Calu3 (cell line): ENCODE measurements at places on chromosomes 1 and 21. TPM values are rescaled to one million over a fixed set of nuclear protein-coding genes. Genes with fewer than 3 reads are reported as not detected.

DNA sequence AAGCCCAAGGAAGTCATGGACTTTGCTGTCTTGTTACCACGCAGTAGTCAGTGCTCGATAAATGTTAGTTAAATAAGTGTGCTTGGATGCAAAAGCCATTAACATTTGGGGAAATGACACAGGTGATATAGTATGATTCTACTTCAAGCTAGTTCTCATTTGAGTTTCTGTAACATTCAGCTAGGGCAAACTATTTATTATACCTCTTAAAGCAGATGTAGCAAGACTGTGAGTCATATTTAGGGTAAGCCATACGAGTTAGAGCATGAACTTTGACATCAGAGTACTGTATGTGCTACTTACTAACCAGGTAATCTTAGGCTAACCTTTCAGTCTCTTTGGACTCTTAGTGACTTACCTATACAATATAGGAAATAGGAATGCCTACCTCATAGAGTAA lies 21.0 kb downstream of the CLCA4 start:
- no peak overlapping the region for H3K27ac ChIP-seq
- no peaks in the 10 kb centered on the region for H3K27me3 ChIP-seq
- H3K4me1 ChIP-seq, result no peaks in the 10 kb centered on the region
- DNase-seq, result no peak
- no peaks in the 10 kb centered on the region for H3K36me3 ChIP-seq
- H3K4me3 ChIP-seq, result no peak overlapping the region

GRCh38 chr1:230248016-230248888 lies 177.9 kb downstream of the PGBD5 start:
- no peak overlapping the region for H3K27ac ChIP-seq
- no peaks in the 10 kb centered on the region for H3K4me1 ChIP-seq
- no peak overlapping the region for H3K4me3 ChIP-seq
- H3K27me3 ChIP-seq, result no peaks in the 10 kb centered on the region

GRCh38 chr1:247304031-247304430 lies 27.6 kb downstream of the ZNF496 start:
- H3K36me3 ChIP-seq, result peaks cover 31% of the 10 kb centered on the region
- H3K27ac ChIP-seq, result no peak overlapping the region
- H3K27me3 ChIP-seq, result no peaks in the 10 kb centered on the region
- DNase-seq, result no peak
- no peak overlapping the region for H3K4me3 ChIP-seq

GRCh38 chr1:89394851-89395250 lies 31.0 kb downstream of the GBP6 start:
- no peak for DNase-seq
- H3K27ac ChIP-seq, result no peak overlapping the region
- no peaks in the 10 kb centered on the region for H3K36me3 ChIP-seq
- H3K4me3 ChIP-seq, result no peak overlapping the region

DNA sequence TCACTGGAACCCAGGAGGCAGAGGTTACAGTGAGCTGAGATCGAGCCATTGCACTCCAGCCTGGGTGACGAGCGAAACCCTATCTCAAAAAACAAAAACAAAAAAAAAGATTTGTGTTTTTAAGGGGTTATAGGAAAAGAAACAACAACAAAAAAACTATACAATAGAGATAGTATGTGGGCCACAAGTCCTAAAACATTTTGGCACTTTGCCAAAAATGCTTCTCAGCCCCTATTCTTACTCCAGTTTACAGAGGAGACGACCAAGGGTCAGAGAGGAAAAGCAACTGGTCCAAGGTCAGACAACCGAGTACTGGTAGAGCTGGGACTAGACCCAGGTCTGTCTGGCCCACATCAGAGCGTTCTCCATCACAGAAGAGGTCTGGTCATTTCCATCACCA lies 3.0 kb downstream of the FBXO44 start:
- H3K27me3 ChIP-seq, result no peaks in the 10 kb centered on the region
- peaks cover 14% of the 10 kb centered on the region for H3K36me3 ChIP-seq
- H3K4me3 ChIP-seq, result no peak overlapping the region
- no peak for DNase-seq

DNA sequence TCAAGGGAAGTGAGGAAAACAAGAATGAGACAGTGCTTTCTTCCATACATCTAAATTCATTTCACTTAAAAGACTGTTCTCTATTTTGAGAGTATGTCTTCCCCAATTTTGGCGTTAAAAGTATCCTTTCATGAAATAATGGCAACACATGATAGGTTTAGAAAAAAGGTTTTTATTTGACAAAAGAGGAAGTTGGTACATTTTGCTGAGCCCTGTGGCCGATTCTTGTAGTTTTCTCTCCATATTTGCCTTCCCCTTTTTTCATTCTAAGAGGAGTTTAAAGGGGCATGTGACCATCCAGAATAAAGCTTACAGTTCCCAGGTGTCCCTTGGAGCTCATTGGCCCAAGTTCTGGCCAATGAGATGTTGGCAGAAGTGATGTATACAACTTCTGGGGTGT lies 140.4 kb upstream of the KCNE2 start:
- no peak overlapping the region for H3K27ac ChIP-seq
- H3K4me3 ChIP-seq, result no peak overlapping the region
- no peaks in the 10 kb centered on the region for H3K4me1 ChIP-seq
- DNase-seq, result no peak
- no peaks in the 10 kb centered on the region for H3K36me3 ChIP-seq
- peaks cover 14% of the 10 kb centered on the region for H3K27me3 ChIP-seq

Gene PLA2G2A
- total RNA-seq, result not detected in 2 replicates

Gene TNNT2
- total RNA-seq, result 1.4 and 2.2 TPM in 2 replicates

Gene FNDC5
- 0.15 TPM in 1 of 2 replicates, not detected in the other for total RNA-seq
